Gastrocnemius medialis (tissue), 4 donors: ENCODE measurements at places on chromosomes 11 and 22.

DNA sequence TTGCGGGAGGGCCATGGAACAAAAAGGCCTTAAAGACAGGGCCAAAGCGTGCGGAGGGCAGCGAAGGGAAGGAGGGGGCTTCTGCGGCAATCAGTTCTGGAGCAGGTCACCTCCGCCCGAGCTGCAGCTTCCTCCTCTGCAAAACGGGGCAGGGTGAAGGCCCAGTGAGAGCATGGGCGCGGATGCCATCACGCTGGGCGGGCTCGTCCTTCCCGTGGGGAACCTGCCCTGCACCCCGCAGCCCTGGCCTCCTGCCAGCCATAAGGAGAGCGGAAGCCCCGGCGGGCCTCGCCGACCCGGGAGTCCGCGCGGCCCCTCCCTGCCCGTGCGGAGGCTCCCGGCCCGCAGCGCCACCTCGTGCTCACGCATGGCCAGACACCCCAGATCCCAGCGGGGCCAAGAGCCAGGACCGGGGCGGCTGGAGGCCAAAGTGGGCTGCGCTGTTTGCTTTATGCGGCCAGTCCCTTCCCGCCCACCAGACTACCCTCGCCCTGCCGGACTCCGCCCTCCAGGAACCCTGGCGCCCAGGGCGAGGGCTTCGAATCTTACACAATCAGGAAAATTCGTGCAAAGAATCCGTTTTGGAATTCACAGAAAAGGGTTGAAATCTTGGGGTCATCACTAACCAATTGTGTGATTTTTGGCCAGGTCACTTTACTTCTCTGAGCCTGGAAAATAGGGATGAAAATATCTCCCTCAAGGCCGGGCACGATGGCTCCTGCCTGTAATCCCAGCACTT lies 16.1 kb downstream of the TSKU start:
- DNase-seq = peak; percentile 73

DNA sequence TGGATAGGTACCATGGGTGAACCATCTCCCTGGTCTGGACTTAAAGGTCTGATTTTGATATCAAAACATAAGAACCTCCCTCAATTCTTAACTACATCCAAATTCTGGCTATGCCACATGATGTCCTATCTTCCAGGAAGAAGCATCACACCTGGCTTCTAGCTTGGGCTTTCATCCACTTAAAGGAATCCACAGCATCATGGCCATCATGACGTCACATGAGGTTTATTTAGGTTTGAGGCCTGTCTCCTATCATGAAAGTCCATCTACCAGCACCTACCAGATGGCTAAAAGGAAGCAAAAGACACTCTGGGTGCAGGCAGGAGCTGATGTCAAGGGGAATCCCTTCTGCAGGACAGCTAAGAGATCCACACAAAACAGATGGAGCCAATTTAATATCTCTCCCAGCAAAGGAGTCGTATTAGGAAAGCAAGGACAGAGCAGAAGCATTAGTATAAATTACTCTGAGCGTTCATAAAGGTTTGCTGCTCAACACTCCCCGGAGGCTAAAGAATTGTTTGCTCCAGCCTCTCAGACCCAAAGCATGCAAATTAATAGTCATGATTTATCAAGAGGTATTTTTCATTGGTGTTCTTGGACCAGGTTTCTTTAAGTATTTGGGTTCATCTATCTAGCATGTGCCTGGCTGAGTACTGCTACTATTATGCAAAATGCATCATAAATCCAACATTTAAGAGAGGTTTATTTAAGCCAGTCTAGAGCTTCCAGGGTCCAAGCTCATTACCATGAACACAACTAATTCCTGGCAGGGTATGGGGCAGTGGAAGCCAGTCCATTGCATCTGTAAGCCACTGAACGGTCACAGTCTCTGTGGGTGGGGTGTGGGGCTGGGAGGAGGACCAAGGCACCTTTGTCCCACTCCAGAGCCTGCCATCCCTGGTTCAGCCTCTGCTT lies 47.2 kb downstream of the GALNT18 start:
- DNase-seq = no peak

- peak; percentile 34 for DNase-seq
Measured at GRCh38 chr11:61447601-61448551, 18.0 kb downstream of the SDHAF2 start.

GRCh38 chr11:70833554-70833953 lies 418.8 kb downstream of the SHANK2 start:
- no peak for DNase-seq

DNA sequence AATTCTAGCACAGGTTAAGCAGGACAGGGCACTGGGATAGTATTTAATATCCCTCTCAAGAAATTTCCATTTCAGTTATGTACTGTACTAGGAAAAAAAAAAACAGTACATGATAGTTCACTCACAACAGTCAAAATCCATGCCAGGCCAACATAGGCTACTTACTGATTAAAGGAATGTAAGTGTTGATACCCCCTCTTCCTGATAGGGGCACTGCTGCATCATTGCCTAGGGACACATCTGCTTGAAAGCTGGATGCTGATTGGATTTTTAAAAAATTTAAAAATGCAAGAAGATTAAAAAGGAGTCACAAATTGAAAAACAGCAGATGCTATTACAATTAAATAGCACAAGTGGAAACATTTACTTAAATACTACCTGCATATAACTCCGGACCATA lies 43.4 kb downstream of the APOL5 start:
- no peak for DNase-seq

DNA sequence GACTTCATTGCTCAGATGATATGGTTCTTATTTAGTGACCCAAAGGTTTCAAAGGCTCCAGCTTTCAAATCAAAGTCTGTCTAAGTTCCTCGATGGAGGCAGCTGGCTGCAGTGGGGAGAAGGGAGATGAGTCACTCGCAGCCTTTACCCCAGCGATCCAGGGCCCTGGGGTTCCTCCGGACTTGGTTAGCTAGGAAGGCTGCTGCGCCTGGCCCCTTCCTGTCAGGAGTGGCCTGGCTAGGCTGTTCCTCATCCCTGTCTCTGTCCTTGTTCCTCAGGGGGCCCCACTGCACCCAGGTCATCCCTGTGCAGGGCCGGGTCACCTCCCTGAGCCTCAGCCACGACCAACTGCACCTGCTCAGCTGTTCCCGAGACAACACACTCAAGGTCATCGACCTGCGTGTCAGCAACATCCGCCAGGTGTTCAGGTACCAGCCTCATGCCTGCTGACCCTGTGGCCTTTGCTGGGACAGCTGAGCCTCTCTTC lies 13.9 kb downstream of the ATG16L2 start:
- no peak for DNase-seq

DNA sequence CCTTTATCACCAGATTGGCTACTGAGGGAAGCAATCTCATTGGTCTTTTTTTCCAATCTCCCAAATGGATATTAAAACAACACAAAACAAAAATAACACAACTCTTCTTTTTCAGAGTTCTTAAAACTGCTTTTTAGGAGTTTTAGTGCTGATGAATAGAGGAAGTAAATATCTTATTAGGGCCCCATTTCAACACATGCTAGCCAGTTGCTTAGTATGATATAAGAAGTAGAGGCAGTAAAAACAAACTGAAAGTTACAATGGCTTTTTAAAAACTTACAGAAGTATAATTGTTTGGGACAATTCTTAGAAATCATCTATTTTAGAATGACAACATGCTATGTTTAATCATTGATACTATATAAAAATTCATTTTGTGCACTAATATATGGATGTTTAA lies 3.4 kb downstream of the C11orf71 start:
- DNase-seq = no peak

DNA sequence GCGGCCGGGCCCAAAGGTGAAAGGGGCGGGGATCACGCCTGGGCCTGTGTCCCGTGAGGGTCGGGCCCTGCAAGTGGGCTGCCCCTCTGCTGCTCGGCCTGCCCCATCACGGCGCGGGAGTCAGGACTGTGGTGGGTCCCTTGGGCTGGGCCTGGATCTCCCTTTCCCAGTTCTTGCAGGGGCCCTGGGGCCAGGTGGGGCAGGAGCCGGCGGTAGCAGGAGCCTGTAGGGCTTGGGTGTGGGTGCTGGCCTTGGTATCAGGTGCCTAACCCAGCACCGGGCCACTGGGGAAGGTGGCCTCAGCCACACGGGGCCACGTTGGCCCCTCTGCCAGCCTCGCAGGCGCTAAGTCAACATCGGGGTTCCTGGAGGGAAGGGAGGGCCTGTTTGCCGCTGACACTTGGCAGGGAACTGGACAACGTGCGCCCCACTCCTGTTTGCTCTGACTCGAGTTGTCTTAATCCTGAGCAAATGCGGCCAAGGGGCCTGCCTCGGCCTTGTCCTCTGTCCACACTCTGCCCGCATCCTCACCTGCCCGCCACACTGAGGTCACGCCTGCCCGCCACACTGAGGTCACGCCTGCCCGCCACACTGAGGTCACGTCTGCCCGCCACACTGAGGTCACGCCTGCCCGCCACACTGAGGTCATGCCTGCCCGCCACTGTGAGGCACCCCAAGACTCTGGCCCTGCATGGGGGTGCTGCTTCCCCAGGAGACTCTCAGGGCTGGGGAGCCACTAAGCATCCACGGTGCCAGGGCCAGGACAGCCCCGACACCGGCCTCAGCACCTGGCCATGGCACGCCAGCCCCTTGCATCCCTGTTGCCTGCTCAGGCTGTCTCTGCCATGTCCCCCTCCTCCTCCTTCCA lies 14.2 kb upstream of the MUC5B start:
- DNase-seq = peak; percentile 6

- peak; percentile 72 for DNase-seq
Measured at GRCh38 chr11:113873236-113873626, 2.1 kb downstream of the USP28 start.

DNA sequence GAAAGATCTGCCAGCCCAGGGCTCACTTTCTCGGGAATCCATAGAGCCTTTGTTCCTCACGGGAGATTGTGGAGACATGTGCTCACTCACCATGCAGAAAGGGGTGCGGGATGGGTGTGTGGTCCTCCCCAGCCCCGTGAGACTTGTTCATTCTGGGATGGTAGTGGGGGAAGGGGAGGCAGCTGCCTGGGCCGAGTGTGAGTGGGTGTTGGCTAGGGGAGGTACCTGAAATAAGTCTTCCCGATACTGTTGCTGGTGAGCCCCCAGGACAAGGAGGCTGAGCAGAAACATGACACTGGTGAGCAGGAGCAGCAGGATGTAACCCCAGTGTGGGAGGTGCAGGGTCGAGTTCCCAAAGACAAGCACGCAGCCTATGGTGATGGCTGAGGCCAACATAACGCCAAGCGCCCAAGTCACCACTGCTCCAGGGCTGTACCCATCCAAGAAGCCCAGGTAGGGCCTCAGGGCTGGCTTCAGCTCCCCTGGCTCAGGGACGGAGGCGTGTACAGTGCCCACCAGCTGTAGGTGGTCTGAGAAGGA lies 2.8 kb downstream of the SLC7A4 start:
- no peak for DNase-seq

GRCh38 chr11:95153857-95154246 lies 64.2 kb downstream of the ENDOD1 start:
- no peak for DNase-seq

- no peak for DNase-seq
Measured at GRCh38 chr11:57772562-57772961, 11.0 kb downstream of the CTNND1 start.
